ENCODE measurements at places on chromosomes 7 and 10.

- no peak for DNase-seq
Observed at GRCh38 chr7:42026622-42027197, 210.3 kb downstream of the GLI3 start.

DNA sequence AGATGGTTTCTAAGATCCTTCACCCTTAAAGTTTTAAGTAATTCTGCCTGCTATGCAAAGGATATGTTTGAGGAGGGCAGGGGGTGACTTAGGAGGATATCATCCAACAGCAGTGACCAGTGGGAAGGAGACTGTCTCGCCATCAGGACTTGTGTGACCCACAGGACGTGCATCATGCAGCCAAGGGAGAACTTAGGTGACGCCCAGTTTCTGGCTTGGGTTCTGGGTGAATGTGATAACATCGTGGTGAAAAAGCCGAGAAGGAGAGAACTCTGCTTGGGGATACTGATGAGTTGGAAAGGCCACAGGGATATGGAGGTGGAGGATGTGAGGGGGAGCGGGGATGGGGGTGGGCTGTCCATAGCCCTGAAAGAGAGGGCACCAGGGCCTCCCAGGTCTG is 3.8 kb downstream of the WIPI2 start:
- no peak for DNase-seq

GRCh38 chr7:30038196-30038980 is 10.2 kb downstream of the PLEKHA8 start:
- DNase-seq: no peak

- no peak for DNase-seq
Observed at GRCh38 chr7:127930341-127931328, 100.6 kb downstream of the LRRC4 start.

GRCh38 chr10:102327641-102328040 is 67.9 kb upstream of the NFKB2 start:
- no peak for DNase-seq

DNA sequence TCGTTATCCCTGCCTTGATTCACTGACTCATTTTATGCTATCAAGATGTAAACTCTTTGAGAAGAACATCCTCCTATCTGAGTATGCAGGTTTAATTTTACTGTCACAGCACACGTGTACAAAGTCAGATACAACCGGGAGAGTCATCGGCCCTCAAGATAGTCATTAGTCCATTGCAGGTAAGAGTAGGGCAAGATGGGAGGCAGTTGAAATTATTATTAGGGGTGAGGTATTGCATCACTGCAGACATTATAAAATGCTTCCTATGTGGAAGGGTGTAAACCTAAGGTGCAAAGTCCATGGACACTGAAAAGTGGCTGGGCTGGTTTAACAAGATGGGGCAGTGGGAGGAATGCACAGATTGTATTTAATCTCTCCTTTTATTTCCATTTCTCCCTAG is 113.7 kb downstream of the ARL4A start:
- DNase-seq: no peak

DNA sequence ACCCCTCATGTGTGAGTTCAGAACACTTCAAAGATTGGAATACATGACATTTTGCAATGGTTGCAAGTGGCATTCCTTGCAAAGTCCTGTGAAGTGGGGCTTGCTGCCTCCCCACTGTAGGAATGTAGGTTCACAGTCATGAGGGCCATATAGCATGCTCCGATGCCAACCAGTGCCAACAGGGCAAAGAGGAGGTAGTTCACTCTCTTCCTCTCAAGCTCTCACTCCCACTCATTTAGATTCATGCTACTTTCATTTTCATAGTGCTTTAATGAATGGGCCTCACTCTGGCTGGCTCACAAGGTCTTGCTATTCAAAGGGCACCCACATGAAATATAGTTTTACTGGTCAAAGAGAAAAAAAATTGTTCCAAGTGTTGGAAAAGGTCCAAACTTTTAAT is 169.9 kb upstream of the AOAH start:
- DNase-seq: no peak

GRCh38 chr10:113140143-113141011 is 190.3 kb downstream of the TCF7L2 start:
- no peak for DNase-seq

GRCh38 chr7:66246554-66247171 is 41.5 kb downstream of the TPST1 start:
- DNase-seq: no peak

DNA sequence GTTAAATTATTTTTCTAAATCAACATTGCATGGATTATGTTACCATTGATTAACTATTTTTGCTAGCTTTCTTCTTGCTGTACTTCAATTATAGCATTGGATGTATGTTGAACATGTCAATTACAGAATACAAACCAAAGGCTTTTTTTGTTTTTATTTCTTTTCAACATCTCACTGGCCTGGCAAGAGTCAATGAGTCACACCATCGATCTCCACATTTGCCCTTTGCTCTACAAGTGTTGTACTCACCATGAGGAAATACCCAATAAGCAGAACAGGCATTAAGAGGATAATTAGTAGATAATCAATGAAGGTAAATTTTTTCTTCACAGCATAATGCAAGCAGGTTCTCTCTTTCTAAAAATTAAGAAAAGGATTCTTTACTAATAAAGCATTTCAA is 23.3 kb downstream of the ANKRD22 start:
- no peak for DNase-seq

DNA sequence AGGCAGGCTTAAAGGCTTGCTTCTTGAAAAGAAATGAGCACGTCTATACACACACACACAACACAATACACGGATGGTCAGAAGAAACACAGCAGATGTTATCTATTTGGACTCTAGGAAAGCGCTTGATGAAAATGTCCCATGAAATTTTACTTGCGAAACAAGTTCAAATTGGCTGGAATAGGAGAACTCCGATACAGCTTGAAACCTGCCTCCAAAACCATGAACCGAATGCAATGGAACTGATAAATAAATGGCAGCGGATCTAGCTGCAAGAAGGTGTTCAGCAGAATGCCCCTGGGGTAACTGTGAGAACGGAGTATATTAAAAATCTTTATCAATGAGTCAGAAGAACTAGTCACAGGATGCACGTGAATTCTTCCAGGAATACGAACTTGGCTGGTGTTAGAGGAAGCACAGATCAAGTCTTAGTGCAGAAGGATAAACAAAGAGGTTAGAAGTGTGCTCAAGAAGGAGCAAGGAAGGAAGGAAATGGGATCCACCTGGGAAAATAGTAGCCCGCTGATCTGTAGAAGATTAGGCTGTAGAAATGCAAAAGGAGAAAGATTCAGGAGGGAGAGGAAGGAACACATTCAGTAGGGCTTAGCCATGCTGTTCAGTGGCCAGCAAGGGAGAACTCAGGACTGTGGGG is 142.0 kb upstream of the PRKCQ start:
- DNase-seq: no peak
